ENCODE measurements at places on chromosomes 7 and 10.

GRCh38 chr10:15860692-15861201, 440 bp upstream of the MINDY3 start:
- DNase-seq, result no peak

GRCh38 chr7:94182066-94182465, 177.9 kb upstream of the BET1 start:
- DNase-seq, result no peak

DNA sequence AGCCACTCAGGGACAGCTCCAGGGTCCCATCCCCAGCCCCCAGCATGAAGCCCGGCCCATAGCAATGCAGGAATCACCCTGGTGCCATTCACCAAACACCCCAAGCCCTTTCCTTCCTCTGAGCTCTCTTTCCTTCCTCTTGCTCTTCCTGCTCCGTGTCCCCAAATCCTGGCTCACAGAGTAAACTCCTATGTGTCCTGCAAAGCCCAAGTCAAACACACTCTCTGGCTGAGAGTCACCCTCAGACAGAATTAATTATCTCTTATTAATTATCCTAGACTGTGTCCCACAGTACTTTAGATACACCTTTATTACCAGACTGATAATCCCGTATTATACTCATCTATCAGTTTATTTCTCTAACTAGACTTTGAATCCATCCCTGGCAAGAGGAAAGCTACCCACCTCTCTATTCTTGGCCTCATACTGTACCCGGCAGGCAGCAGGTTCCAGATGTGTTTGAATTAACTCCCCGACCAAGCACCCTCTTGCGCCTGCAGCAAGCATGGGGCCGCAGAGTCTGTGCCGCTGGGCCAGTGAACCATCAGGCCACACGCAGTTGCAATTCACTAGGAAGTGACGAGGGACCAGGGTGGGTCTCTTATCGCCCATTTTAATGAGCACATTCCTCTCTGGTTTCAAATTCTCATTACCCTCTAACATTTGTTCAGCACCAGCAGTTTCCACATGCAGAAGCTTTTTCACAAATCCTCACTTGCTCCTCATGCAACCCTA, 86.7 kb downstream of the PRKAG2 start:
- DNase-seq, result no peak

DNA sequence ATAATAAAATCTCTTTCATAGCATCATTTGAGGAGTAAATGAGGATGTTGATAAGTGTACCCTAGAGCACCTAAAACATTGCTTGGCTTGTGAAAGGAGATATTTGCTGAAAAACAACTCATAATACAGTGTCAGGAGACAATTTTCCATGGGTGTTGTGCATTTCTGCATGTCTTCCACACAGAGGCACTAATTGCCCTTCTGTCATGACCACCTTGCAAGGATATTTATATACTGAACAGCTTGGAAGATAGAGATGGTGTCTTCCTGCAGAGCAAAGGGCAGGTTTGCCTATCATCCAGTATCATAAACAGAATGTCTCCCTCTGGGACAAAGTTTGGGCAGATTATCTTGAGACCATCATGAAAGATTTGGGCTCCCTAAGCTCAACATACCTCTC, 495.2 kb upstream of the LRRN3 start:
- peak; percentile 8 for DNase-seq

DNA sequence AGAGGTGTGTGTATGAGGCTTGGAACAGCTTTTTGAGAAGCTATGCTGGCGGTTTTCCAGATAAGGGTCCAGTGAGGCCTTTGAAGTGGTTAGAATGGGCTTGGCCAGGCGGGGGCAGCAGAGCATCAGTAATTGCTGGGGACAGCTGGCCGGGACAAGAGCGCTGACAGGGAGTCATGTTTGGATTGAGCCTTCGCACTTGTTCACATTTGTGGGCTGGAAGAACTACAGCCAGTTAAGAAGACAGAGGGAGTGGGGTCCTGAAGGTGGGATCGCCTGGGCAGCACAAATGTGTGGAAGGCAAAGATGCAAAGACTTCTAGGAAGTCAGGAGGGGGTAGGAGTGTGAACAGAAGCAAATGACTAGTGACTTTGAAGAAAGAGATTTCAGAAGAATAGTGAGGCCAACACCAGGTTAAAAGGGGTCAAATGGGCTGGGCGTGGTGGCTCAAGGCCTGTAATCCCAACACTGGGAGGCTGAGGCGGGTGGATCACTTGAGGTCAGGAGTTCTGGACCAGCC, 12.7 kb upstream of the SDHAF3 start:
- peak; percentile 87 for DNase-seq

All from neural progenitor cell (in vitro differentiated cells).